ENCODE measurements at places on chromosomes 3 and 15.

DNA sequence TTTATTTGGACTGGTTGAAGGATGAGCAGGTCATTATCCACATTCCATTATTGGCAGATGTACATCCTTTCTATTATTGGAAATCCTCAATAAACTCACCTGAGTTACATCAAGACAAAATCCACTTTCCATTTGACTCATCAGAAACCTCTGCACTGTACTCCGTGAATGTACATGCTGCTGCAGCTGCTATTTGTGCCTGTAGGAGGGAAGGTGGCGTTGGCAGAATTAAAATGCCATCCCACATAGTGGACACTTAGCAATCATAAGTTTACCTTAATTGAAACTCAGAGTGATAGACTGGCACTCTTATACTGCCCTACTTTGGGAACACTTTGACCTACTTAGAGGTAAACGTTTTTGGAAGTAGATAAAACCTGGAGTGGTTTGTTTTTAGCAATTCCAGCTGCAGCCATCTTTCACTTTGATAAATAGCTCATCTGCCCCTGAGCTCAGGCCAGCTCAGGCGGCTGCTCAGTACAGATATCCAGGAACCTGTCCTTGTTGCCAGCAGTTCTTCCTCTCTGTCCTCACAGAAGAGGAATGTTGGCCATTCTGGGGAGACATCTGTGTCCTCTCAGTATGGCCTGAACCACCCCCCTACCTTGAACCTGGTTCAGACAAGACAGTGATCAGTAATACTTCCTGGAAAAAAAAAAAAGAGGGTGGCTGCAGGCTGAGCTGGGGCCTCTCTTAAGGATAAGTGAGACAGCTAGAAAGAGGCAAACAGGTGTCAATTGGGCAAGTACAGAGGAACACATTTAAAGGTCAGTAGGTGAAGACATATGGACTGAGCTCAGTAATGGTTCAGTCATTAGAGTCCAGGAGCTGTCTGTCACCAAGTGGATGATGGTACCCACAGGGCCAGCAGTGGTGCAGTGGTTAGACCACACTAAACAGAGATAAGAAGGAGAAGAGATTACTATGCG lies 153.4 kb upstream of the UMPS start:
- DNase-seq: no peak

GRCh38 chr3:49310677-49311076 lies 29.2 kb downstream of the USP4 start:
- no peak for DNase-seq

DNA sequence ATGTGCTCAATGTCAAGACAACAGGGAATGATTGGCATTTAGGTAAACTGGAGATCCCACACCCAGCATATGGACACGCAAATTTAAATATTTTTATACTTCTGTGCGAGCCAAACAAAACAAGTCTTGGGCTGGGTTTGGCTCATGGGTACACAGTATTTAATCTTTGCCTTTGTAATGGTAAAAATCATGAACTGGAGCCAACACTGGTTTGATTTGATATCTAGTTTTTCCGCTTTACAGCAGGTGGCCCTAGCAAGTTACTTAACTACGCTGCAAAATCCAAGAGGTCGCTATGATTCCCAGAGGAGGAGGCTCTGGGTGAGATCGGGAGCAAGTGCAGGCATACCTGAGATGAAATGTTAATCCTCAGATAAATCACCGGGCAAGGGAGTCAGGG lies 207.9 kb upstream of the SATB1 start:
- no peak for DNase-seq

GRCh38 chr3:71565976-71566375 lies 17.6 kb downstream of the FOXP1 start:
- DNase-seq: no peak

DNA sequence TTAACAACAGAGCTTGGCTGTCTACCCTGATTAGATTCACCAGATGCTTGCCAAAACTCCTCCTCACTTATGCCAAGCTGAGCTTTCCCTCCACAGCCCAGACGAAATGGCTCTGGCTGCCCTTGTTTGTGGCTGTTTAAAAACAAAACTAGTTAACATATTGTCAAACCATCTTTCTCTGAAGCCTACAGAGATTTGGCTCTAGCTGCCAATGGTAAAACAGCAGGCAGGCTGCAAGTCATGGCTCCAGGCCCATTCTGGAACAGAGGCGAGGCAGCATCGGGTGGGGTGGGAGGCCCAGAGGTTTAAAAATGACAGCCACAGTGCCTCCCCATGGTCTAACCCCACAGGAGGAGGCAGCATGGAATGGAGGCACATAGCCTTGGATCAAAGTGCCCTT lies 75.9 kb downstream of the SCN5A start:
- DNase-seq: no peak

DNA sequence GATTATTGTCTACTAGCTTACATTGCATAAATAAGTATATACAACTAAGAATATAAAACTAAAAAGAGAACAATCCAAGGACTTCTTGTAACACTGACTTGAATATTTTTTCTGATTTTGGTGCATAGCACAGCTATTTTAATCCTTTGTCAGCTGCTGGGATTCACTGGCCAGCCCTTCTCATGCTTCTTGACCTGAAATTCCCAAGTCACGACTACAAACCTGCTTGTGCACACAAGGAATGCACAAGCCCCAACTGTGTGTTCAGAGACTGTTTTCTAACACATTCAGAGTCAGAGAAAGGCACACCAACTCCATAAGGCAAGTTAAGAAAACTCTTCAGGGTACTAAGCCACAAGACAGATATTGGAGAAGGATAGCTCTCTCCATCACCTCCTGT lies 80.9 kb downstream of the TNIK start:
- no peak for DNase-seq

- no peak for DNase-seq
These were observed 228.3 kb downstream of the ABHD5 start for GRCh38 chr3:43919029-43919428.

GRCh38 chr3:22115581-22115980 lies 364.6 kb upstream of the ZNF385D start:
- DNase-seq: no peak

- no peak for DNase-seq
These were observed 116.3 kb downstream of the VPS13C start for GRCh38 chr15:61943992-61944391.

DNA sequence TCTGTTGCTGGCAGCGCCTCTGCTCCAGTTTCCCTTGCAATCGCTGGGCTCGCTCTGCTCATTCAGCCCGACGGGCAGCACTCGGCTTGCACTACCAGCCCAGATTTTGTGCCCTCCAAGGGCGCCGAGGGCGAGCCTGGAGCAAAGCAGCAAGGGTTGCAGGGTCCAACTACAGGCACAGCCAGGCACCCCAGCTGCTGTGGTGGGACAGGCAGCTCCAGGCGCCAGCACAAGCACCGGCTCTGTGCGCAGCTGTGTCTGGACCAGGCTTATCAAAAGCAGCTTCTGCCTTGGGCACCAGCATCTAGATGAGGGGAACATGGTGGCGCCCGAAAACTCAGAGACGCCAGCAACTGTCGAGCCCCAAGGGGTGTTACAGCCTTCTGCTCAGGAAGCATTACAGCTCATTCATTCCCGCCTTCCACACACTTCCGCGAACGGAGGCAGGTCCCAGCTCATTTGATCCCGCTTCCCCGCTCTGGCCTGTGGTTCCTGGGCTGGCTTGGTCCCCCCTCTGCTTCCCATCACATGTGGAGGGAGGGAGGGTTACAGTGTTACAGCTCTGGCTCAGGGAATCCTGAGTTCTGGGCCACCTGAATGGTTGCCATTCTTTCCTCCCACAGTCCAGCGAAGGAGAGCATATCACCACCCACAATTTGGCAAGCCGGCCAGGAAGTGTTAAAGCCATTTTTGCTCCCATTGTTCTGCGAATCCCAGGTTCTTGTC lies 409.9 kb upstream of the ALCAM start:
- DNase-seq: no peak

DNA sequence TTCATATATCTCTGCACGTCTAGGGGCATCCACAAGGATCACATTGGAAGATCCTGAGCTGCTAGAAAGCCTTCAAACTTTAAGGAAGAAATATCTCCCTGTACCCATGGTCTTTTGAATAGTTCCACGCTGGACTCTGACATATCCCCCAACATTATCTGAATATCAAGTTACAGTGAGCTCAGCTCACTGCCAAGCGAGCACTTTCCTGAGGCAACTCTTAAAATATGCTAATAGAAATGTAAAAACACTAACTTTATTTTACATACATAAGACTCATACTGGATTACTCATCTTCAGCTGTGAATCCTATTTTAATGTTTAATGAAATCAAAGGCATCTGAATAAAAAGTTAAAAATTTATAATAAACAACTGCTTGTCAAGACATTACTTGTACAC lies 420.2 kb upstream of the CCDC54 start:
- DNase-seq: no peak

DNA sequence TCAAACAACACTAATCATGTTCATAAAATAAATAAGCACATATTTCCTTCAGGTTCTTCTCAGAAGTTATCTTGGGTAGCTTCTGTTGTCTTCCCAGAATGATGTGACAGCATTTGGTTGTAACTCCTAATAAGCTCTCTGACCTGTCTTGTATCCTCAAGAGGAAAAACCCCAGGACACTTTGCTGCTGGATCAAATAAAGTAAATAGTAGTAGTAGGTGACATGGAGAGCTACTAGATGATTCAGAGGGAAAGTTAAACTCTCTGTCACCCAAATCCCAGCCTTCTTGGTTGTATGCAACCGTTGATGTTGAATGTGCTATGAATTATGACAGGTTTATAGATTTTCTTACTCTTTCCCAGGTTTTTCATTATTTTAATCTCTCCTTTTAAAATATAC lies 143.0 kb downstream of the ARPP21 start:
- DNase-seq: no peak

DNA sequence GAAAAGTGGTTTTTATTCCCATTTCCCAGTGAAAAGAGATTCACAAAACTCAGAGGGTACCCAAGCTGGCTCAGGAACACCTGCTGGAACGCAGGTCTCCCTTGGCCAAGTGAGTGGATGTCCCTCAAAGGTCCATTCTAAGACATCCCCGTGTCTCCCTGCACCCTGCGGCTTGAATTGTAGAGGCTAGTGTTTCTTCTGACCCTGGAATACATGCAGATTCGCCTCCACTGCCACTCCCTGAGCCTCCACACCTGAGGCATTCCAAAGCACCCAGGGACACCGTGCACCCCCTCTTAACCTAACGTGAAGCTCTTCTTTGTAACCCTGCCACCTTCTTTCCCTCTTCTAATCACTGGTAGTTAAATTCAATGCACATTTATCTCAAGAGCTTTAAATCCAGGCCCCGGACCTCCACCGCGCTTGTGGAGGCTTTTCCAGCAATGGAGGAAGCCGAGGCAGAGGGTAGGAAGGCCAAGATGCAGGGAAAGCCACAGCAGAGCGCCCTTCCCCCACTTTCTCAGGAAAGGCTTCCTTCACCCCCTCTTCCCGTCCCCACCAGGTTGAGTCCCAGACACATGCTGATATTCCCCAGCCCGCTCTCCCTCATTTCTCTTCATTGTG lies 590 bp upstream of the ITGA11 start:
- no peak for DNase-seq

GRCh38 chr15:75431270-75431669 lies 20.2 kb downstream of the SIN3A start:
- no peak for DNase-seq

- no peak for DNase-seq
These were observed 3.9 kb upstream of the ANKRD63 start for GRCh38 chr15:40286794-40287193.

DNA sequence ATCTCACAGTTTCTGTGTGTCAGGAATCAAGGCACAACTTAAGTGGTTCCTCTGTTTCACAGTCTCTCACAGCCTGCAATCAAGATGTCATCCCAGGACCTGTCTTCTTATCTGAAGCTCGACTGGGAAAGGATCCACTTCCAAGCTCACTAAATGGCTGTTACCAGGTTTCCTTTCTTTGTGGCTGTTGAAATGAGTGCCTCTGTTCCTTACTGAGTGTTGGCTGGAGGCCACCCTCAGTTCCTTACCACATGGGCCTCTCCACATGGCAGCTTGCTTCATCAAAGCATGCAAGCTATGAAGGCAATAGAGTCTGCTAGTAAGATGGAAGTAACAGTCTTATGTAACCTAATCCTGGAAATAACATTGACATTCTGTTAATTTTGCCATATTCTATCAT lies 174.0 kb downstream of the ERC2 start:
- DNase-seq: no peak

GRCh38 chr3:100105501-100105900 lies 8.8 kb downstream of the FILIP1L start:
- DNase-seq: no peak

GRCh38 chr15:33894193-33894592 lies 74.1 kb upstream of the CHRM5 start:
- no peak for DNase-seq

- no peak for DNase-seq
These were observed 40.1 kb downstream of the MCF2L2 start for GRCh38 chr3:183388213-183388895.

DNA sequence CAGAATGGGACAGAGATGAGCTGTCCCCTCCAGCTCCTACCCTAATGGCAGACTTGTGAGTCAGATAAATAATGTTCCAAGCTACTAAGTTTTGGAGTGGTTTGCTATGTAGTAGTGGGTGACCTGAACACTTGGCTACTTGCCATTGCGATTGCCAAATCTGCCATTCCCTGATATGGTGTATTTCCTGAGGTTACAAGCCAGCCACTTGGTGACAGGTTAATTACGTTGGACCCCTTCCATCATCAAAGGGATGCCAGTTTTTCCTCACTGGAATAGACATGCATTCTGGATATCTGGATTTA lies 33.6 kb downstream of the MORF4L1 start:
- no peak for DNase-seq

DNA sequence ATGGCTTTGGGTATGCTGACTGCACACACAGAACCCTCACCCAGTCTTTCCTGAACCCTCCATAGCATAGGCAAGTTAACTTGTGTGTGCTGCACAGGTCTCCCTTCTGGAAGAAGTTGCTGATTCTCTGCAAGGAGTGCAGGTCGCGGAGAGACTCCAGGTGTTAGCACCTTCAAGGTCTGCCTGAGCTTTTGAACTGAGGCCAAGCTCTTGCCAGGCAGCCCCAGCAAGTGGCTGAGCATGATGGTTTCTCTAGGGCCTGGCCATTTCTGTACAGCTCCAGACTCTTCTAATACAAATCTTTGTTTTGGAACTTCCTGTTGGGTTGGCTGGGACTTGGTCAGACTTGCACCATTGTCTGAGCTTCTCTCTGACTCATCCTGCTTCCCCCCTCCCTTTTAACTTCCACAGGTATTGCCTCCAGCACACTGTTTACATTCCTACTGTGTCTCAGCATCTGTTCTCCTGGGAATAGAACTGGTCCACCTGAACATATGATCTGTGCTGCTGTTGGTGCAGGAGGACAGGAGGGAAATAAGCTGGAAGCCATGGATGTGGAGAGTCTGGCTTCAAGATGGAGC lies 53.3 kb downstream of the KY start:
- no peak for DNase-seq

DNA sequence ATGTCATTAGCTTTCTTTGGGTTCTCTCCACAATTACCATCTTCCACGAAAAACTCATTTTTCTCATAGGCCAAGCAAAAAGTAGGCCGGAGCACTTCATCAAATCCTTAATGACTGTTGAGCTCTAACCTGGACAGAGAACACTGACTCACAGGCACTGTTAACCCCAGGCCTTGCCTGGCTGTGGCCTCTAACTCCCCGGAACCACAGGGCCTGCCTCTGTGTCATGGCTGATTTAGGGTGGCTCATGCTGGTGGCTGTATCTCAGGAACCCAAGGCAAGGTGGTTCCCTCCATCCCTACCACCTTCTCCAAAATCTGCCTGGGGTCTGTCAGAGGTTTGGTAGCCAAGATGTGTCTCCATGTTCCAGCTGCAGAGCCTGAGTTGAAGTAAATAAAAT lies 3.6 kb downstream of the CRTAP start:
- DNase-seq: no peak

Data from CD4-positive, alpha-beta T cell treated with Interleukin-2 at 100 ng/mL for 4 hours (primary cell).